ENCODE measurements at places on chromosomes 7 and 10.

DNA sequence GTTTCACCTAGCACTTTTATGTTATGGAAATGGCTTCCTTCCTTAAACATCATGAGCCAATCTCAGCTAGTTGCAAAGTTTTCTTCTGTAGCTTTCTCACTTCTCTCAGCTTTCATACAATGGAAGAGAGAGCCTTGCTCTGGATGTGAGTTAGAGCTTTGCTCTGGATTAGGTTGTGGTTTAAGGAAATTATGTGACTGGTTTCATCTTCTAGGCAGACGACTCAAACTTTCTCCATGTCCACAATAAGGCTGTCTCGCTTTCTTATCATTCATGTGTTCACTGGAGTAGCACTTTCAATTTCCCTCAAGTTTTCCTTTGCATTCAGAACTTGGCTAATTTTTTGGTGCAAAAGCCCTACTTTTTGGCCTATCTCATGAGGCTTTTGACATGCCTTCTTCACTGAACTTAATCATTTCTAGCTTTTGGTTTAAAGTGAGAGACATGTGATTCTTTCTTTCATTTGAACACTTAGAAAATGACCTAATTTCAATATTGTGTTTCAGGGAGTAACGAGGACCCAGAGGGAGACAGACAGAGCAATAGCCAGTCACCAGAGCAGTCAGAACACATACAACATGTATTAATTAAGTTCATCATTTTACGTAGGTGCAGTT is 49.8 kb downstream of the CNOT4 start:
- no peak for DNase-seq

DNA sequence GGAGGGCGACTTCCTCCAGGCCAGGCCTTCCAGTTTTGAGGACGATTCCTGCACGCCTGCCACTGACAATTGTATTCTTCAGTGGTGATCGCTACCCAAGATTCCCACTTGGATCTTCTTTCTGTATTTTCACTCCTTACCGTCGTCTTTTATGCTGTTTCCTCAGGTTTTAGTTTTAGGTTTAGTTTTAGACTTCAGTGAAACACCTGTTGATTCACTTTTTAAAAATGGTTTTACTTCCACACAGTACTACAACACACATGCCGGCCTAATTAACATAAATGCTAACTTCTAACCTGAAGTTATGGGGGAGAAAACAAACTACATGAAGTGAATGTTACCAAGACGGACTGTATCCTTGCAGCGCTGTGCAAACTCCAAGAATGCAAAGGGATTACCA is 530.6 kb upstream of the MGMT start:
- no peak for DNase-seq

DNA sequence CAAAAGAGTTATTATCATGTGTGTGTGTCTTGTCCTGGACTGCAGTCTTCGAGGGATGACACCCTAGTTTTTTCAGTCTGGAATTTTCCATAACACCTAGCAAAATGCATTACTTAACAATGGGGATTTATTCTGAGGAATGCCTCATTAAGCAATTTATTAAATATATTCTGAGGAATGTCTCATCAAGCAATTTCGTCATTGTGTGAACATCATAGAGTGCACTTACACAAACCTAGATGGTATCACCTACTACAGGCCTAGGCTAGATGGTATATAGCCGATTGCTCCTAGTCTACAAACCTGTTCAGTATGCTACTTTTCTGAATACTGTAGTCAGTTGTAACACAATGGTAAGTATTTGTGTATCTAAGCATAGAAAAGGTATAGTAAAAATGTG is 1.1 kb upstream of the STEAP4 start:
- DNase-seq: no peak

GRCh38 chr10:98536551-98536950 is 89.8 kb upstream of the HPS1 start:
- no peak for DNase-seq

- DNase-seq: peak; percentile 6
Measured at GRCh38 chr10:119608316-119609155, 11.8 kb upstream of the TIAL1 start.

DNA sequence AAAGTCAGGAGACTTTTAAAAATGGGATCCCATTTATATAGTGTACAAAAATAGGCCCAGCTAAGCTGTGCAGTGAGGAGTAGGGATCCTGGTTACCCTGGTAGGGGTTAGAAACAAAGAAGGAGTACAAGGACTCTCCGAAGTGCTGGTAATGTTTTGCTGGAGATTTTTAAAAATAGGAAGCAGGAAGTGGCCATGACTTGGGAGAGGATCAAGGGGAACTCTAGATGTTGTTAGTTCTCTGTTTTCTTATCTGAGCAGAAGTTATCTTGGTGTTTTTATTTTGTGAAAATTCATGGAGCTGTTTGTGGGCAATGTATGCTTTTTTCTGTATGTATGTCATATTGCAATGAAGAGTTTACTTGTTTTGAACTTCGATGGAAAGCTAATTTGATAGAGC is 373.9 kb downstream of the SFMBT2 start:
- DNase-seq: no peak

GRCh38 chr10:18683427-18683826 is 24.2 kb downstream of the ARL5B start:
- no peak for DNase-seq

GRCh38 chr10:124983321-124983720 is 41.4 kb downstream of the ZRANB1 start:
- DNase-seq: no peak

DNA sequence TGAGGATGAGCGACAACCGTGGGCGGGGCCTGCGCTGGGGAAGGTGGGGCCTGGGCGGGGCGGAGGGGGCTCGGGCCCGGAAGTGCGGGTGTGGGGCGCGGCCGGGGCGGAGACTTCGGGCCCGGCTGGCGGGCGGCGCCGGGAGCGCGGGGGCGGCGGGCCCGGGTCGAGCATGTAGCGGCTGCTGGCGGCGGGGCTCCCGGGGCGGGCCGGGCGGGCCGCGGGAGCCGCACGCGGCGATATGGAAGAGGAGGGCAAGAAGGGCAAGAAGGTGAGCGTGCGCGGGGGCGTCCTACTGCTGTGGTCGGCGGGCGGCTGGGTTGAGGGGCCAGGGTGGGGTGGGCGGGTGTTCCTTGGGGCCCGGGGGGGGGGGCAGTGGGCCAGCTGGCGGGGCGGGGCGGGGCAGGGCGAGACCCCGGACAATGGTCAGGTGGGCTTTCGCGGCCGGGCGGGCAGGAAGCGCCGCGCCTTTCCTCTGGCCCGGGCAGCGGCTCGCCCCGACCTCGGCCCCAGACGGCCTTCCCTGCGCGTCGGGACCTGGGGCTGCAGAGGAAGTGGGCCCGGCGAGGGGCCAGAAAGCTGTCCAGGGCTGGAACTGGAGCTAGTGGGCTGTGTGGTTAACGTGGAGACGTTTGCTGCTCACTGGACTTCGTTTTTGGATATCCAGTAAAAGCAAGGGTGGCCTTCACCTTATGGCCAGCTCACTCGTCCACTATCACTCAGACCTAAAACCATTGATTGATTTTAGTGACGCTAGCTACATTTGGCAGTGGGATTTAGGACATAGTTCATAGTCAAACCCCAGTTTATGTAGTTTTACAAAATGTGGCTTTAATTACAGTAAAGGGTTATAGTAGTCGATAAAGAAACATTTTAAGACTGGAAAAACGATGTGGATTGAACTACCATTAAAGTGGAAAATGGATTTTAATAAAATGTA is at the start of gene CCM2:
CCM2 (plus strand) TSS at position 109 of the 940 bp plus-strand sequence; CDS start at position 242, 133 bp downstream.
- DNase-seq: no peak

DNA sequence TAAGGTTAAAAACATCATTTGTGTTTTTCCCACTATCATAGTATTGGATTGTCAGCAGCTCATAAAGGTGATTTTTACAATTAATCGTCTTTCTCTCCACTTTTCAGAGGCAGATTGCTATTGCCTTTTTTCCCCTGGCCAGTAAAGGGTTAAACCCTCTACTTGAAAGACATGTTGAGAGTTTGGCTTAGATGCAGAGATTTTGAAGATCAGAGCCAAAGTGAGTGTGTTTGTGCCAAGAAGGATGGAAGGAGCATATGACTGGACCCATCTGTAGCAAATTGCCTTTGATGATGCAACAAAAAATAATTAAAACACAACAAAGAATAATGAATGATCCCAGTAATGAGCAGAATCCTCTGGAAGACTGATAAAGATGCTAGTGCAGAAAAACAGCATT is 373.1 kb downstream of the MALRD1 start:
- no peak for DNase-seq

DNA sequence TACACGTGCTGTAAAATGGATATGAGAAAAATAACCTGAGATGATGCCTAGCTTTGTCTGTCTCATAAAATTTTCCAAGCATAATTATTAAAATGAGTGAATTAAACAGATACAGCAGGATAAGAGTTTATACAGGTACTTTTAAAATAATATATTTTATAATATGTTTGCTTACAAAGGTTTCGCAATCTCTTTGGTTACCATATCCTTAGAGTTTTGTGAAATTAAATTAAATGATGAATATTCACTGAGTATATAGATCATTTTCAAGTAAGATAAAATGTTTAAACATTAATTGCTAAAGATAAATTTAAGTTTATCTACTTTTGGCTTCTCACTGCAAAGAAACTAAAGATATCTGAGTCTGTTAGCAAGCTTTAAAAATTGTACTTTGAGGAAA is 11.4 kb downstream of the SHTN1 start:
- no peak for DNase-seq

- no peak for DNase-seq
Measured at GRCh38 chr7:37508118-37508517, 59.5 kb upstream of the ELMO1 start.

GRCh38 chr10:29588629-29589421 is 45.9 kb downstream of the SVIL start:
- no peak for DNase-seq

DNA sequence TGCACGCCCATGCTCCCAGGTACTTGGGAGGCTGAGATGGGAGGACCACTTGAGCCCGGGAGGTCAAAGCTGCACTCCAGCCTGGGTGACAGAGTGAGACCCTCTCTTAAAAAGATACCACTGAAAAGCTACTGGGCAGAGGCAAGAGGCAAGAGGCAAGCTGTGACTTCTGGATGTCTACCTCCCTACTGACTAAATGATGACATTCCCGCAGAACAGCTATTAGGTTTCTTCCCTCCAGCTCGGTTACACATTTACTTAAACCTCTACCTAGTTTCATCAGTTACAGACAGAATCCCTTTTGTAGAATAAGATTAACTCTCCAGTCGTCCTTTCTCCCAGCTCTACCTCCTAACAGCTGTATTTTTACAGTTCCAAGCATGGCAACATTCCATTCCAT is 21.2 kb downstream of the RHEB start:
- no peak for DNase-seq

- no peak for DNase-seq
Measured at GRCh38 chr7:102459221-102459844, 5.3 kb downstream of the ALKBH4 start.

DNA sequence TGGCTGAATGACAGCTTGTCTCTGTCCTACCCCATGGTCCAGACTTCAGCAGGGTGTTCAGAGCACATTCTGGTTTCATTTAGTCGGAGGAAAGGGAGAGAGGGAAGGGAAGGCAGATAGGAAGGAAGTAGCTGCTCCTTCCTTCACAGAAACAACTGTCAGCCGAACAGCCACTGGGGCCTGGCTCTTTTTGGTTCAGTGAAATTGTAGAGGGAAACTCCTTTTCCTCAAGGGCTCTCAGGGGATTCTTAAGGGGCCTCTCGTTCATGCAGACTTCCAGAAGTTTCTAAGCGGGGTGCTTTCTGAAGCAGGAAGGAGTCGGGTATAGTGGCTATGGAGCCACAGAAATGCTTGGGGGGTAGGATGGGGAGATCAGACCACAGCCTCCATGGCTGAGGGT is 56.4 kb downstream of the TLL2 start:
- DNase-seq: no peak

DNA sequence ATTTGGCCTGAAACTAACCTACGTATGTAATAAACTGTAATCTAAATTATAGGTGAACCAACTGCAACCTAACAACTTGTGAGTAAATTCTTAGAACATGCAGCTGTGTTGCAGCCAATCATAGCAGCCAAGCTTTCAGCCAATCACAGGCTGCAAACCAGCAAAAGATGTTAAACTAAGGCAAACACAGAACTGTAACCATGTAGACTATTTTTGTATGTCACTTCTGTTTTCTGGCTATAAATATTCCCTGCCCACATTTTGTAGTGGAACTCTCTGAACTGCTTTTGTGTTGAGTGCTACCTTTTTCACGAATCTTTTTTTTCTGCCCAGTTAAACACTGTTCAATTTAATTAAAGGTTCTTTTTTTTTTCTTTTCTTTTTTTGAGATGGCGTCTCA is 28.2 kb upstream of the ZPBP start:
- no peak for DNase-seq

DNA sequence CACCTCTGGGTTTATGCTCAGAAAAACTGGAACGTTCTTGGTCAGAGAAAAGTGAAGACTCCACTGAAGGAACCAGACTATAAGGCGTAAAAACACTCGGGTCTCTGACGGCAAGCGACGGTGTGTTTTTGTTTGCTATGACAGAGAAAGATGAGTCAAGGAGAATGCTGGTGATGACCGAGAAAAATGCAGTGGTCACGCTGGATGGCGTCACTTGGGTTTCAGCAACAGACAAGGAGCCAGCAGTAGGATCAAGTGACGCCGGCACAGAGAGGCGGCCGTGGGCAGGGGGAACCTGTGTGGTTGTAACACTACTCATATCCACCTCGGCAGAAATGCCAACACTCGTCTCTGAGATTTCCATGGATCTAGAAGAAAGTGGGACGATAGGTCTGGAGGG is 63.4 kb downstream of the KIAA1549 start:
- no peak for DNase-seq

DNA sequence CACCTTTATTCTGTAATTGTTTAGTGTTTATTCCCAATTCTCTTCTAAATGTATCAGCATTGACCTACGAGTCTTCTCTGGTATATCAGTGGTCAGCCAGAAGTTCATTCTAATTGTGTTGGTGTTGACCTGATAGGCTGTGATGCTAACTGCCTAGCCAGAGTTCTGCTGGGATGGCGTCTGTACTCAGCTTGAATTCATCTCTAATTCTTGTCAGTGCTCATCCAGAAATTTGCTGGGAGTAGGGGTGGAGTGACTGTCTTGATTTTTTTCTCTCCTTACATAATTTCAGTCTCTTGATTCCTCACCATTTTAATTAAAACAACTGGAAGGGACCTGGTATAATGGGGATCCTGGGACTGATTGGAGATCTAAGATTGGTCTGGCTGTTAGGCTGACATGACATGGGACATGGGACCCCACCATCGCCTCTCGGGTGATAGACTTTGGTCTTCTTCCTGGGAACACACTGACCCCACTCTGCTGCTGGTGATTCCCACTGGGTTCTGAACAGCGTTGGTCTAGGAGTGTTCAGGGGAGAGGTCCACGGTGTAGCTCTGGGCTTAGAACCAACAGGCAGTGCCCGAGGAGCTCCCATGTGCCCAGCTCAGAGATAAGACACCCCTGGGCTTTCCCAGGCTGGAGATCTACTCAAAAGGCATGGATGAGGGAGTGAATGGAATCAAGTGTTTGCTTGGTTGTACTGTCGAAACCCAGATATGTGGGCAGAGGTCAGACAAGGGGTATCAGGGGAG is 3.8 kb downstream of the NEURL1 start:
- no peak for DNase-seq

- DNase-seq: no peak
Measured at GRCh38 chr10:70461397-70462348, 16.9 kb upstream of the PALD1 start.

GRCh38 chr7:139328375-139328774 is 12.8 kb upstream of the FMC1 start:
- DNase-seq: no peak
